AG08395 (cell line): ENCODE measurements at places on chromosomes 5 and 9.
A peak's percentile ranks its signal among the peaks of the same experiment; 100 is the strongest.

DNA sequence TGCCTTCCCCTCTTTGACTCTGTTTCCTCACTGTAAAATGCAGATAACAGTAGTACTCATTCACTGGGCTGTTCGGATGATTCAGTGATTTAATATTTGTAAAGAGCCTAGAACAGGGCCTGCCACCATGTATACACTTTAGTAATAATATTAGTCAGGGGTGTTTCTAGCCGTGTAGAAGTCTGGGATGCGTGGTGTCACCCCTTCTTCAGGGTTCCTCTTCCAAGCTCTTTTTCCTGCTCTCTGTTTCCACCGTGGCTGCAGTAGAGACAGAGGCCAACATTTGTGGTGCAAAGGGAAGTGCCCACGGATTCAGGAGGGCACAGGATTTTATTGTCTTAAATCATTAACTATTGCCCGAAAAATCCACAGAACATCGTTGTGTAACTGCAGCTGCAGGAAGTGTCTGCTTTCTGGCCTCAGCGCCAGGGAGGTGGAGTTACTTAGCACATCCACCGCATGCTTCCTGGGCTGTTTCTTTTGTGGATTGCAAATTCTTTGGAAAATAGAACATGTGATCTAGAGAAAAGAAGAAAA is 61.7 kb downstream of the TRIO start:
- peak; percentile 65 for DNase-seq

GRCh38 chr9:109779711-109780452 is at the start of gene PALM2AKAP2:
Gene PALM2AKAP2, plus strand, starts transcription at chr9:109780198. Its CDS starts 291 bp downstream, at chr9:109780489.
- DNase-seq, result peak; percentile 82

DNA sequence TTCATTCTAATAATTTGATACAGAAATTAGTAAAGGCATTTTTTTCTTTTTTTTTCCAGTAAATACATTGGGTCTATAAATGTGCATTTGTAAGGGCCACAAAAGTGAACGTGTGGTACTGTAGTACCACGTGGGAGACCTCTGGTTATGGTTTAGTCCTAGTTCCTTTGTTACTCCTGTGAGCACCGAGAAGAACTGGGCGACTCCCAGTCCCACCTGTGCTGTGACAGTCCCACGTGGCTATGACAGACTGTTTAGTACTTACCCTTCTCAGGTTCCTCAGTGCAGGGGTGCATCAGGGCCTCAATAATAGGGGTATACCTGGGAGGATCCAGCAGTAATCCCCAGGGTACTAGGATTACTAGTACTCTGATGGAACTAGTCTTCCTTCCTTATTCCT is 49.3 kb downstream of the LRRC70 start:
- no peak for DNase-seq

- DNase-seq, result peak; percentile 69
Measured at GRCh38 chr9:3467593-3468219, 58.1 kb downstream of the RFX3 start.

DNA sequence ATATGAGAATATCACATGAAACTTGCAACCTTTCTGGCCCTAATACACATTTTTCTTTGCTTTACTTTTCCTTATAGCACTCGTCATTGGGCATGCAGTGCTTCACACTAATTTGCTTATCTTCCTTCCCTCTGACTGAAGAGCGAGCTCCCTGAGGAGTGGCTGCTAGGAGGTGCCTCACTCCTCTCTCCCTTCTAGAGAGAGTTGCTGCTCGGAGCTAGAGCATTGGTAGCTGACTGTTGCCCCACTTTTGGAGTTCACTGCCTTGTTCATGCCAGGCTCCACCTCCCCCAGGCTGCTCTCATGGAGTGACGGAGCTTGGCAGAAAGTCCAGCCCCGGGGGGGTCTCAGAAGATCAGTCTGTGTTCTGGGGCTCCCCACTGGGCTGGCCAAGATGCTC is 413.2 kb downstream of the MED10 start:
- DNase-seq, result no peak

DNA sequence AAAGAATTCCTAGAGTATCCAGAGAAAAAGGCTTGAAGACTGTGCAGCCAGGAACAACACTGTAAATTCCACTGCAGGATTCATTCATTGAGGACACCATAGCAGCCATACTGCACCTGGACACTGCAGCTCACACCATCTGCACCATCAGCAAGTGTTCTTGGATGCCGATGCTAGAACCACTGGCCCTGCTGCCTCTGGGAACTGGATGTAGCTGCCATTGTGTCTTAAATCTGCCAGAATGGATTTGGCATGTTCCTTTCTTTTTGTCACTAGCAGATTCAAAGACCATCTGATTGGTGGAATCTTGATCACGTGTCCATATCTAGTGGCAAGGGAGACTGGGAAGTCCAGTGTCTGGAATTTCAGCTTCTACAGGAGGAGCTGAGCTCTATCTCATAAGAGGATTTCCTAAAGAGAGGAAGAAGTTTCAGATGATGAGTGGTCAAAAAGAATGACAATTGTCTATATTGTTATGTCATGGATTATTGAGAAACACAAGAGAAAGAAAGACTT is 278.3 kb upstream of the ANKRD55 start:
- no peak for DNase-seq

GRCh38 chr5:160230686-160231527 is 1.6 kb downstream of the FABP6 start:
- peak; percentile 45 for DNase-seq

DNA sequence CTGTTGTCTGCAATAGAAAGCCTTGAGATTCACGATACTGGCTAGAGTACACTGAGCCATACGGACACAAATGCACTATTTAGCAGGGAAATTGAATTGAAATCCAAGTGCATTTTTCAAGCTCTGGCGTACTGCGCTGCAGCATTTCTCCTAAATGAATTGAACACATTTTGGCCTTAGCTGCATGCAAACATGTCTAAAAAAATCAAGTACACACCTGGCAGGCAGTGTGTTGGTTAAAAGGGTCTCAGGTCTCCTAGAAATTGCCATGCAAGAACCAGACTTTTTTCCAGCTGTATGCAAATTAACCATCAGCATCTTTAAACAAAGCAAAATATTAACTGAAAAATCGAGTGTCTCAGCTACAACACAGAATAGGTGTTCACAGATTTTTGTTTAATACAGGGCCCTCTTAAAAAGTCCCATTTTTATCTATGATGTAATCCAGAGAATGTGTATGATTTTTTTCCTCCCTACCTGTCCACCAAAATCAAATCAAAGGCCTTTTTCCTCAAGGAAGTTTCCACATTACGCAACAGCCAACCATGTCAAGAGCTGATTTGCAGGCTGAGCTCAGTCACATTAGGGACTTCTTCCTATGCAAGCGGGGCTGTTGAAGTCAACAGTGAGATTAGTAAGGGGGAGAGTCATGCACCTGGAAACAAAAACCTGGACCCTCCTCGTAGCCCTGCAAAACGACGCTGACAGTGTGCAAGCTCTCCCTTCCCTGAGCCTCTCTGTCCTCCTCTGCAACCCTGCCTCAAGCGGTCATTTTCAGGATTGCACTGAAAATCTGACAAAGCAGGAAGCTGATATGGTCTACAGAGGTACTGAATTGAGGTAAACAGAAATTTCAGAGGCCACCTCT is 14.1 kb upstream of the SFXN1 start:
- DNase-seq, result peak; percentile 51
